AG10803 (cell line): ENCODE measurements at places on chromosomes 11 and 22.

- no peak for DNase-seq
Measured at GRCh38 chr11:72231396-72232259, 7.1 kb downstream of the INPPL1 start.

DNA sequence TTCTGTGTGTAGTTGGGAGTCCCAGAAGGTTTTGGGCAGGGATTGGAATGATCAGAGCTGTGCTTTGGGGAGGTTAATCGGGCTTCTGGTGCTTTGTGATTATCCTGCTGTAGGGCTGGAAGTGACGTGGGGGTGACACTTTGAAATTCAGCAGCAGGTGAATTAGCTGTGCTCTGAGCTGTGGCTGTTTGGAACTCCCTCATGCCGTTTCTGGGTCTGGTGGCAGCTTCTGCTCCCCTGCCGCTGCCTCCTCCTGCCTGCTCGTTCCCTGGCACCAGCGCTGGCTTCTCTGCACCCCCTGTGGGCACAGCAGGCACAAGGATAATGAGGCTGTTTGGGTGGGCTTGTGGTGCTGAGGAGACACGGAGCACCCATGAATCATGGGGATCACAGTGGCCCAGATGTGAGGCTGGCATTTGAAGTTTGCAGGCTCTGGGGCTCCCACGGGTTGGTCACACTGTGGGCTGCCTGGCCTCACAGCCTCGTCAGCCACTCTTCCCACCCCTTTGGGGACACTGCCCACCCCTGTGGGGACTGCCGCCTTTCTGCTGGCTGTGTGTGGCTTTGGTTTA is 49.7 kb downstream of the TBC1D22A start:
- DNase-seq, result no peak

DNA sequence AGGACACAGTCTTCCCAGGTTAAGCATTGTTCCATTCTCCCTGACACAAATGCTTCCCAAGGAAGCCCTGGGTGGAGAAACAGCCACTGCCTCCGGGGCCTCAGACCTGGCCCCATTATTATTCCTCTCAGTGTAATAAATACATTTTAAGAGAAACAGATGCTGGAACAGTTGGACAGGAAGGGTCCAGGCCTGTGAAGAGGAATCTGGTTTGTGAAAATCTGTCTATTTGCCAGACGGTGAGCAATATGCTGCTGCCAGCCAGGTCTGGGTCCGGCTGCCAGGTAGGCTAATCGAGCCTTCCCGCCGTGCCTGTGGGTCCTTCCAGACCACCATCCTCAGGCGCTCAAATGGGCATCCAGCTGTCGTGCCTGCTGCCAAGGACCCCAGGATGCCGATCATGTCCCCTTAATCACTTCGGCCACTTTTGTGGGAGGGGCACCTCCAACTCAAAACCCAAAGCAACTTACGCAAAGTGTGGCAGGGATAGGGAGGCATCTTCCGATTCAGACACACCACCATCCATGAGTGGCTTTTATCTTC is 528.4 kb downstream of the MIAT start:
- no peak for DNase-seq

DNA sequence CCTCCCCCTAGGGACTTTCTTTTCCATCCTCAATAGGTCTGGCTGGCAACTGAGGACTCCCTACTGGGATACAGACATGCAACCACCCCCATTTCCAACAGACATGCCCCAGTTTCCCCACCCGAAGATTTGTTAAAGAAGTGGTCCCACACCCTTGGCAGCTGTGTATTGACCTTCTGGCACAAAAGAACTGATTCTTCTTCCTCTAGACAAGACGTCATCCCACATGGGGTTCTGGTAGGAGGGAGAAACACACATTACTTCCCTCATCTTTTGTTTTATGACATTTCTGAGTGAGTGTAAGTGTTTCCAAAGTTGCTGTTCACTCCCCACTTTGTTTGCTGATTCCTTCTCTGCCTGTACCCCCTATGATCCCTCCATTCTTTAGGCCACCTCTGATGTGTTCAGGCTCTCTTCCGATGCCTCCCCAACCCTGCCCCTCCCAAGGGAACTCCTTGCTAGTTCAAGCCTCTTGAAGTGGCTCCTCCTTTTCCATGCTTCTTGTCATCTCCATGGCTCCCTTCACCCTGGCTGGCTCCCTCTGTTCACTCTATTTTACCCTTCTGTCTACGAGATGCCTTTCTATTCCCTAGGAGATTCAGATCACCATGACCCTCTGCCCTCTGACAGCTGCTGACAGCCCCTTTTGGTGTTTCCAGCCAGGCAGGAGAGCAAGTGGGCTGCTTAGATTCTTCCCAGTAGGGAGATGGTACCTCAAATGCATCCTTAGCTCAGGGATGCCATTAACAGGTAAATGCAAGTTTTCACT is 4.3 kb downstream of the KIRREL3 start:
- DNase-seq, result no peak

GRCh38 chr22:37374571-37374970 is 52.7 kb downstream of the ELFN2 start:
- DNase-seq, result no peak

GRCh38 chr22:44359496-44360110 is 46.9 kb upstream of the SHISAL1 start:
- DNase-seq, result no peak

DNA sequence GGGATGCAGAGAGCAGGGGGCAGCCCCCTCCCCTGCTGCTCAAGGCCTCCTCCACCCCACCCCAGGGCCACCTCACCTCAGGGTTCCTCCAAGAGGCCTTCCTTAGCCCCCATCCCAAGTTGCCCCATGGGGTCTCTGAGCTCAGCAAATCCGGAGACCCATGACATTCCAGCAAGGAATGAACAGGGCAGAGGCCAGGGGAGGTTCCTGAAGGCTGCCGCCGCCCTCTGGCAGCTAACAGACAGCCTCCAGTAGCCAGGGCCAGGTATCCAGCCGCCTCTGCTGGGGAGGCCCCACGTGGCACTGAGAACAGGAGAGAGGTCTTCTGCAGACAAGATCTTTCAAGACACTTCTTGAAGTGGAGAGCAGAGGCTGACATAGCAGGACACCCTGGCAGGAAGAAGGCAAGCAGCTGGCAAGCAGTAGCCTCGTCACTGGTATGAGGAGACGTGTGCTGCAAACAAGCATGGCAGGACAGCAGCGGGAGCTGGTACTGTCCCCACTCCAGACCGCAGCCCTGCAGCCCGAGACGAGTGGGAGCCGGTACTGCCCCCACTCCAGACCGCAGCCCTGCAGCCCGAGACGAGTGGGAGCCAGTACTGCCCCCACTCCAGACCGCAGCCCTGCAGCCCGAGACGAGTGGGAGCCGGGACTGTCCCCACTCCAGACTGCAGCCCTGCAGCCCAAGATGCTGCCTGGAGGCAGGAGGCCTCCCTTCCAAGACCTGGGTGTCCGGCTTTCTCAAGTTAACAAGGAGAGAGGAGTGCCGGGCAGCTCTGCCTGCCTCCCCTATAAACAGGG is 190.6 kb downstream of the IGLL1 start:
- DNase-seq, result no peak

DNA sequence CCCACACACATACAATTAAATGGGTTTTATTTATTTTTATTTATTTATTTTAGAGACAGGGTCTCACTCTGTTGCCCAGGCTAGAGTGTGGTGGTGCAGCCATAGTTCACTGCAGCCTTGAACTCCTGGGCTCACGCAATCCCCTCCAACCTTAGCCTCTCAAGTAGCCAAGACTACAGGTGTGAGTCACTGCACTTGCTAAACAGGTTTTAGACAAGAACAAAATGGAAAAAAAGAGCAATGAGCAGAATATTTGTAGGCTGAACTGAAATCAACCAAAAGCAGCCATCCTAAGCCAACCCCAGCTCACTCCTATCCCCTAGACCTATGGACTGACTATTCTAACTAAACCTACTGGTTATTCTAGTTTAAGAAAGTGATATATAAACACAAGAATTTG is 37.8 kb downstream of the MRE11 start:
- no peak for DNase-seq

DNA sequence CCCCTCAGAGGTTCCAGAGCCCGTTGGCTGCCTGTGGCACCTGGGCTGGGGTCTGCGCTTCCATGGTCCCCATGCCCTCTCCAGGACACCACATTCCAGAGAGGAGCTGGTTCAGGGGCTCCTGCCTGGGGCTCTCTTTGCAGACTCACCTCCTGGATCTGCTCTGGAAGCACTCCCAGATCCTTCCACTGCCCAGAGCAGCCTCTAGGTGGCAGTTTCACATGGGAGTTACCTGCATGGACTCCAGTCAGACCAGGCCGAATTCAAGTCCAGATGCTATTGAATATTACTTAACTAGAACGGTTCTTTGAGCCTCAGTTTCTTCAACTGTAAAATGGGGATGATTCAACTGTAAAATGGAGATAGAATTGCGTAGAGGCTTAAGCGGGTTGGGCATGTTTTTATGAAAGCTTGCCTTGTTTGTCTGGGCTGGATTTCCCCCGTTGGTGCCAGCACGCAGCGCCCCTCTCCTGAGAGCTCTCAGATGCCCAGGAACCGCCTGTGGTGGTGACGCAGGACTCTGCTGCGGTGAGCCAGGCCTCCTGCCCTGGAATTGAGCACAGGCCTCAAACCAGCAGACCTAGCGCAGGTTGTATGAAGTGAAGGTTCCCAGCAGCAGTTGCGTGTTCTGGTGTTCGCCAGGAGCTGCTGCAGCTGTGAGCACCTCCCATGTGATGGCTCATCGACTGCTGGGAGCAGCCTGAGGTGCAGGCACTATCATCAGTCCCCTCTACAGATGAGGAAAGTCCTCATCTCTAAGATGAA is 44.2 kb downstream of the LMO1 start:
- peak; percentile 46 for DNase-seq

DNA sequence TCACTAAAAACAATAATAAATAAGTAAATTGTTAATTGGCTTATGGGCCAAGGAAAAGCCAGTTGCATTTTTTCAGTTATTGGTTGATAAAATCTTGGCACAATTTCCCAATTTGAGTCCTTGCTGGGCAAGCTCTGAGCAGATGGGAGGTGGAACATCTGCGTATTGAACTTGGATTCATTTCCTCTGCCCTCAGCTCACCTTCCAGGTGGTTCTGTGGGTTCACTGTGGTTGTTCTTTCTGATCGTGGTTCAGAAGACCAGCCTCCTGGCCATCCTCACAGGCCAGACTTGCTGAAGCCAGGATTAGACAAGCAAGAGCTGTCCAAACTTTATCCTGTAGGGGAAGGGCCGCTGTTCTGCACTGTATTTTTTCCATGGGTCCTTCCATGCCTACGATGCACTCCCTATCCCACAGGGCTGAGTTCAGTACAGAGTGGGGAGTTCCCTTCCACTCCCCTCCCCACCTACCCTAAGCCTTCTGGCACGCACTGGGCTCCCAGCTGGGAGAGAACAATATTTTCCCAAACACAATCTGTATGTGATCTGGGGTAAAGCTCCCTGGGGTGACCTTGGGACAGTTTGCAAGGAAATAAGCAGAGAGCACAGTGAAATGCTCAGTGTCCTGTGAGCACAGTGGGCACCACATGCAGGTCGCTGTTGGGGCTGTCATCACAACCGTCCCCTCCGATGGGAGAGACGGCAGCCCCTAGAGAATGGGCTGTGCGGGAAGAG is 43.5 kb upstream of the TP53I11 start:
- DNase-seq, result no peak
